ENCODE measurements at places on chromosomes 2 and 18.

GRCh38 chr18:44580159-44580558, 100.5 kb upstream of the SETBP1 start:
- DNase-seq = no peak

- no peak for DNase-seq
Observed at GRCh38 chr18:4060427-4061281, 394.5 kb downstream of the DLGAP1 start.

DNA sequence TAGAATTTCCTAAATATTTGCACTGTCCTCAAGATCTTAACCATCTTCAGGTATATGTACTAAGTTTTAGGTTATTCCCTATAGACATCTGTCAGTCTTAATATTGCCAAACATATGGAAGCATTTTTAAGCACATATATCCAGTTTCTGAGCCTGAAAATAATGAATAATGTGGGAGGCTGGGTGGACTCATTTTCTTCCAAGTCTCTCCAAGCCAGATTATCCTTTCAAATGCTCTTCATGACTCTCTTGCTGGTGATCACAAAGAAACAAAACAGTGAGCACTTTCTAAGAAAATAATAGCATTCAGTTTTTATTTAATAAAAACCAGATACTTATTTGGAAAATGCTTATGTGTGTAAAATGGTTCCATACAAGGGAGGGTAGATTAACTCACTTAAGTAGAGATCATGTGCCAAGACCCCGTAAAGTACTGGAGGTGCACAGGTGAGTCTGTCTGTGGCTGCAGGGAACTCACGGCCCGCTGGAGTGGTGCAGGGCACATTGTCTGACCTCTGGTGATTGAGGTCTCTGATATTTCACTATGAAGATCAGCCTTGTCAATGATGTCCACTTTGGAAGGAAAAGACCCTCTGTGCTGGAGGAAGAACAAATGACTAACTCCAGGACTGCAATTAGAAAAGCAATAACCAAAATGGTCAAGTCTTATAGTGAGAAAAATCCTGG, 161.6 kb downstream of the TMEM18 start:
- no peak for DNase-seq

- DNase-seq = no peak
Observed at GRCh38 chr2:218898109-218898878, 17.6 kb downstream of the WNT10A start.

DNA sequence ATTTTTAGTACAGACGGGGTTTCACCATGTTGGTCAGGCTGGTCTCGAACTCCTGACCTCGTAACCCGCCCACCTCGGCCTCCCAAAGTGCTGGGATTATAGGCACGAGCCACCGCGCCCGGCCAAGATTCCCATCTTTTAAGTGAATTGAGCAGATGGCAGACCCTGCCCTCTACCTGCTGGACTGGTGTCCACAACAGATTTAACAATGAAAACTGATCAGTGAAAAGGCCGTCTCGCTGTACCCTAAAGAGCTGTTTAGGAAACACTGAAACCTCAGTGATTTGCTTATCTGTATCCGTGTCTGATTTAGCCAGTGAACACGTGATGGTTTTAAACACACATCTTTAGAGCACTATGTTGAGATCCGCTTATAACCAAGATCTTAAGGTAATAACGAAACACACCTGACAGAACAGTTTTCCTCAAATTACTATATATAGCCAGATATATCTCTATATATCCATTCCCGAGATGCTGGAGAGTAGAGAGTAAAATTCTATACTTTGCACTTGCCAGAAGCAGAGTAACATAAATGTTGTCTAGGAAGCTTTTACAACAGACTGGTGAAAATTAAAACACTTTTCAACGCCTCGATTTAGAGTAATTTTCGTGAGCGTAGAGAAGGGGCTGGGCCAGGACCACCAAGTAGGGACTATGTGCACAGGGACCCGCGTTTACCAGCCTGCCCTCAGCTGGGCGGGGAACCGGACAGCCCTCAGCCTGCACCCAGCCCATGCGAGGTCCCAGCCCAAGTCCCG, 594 bp downstream of the FAM161A start:
- peak; percentile 0 for DNase-seq

DNA sequence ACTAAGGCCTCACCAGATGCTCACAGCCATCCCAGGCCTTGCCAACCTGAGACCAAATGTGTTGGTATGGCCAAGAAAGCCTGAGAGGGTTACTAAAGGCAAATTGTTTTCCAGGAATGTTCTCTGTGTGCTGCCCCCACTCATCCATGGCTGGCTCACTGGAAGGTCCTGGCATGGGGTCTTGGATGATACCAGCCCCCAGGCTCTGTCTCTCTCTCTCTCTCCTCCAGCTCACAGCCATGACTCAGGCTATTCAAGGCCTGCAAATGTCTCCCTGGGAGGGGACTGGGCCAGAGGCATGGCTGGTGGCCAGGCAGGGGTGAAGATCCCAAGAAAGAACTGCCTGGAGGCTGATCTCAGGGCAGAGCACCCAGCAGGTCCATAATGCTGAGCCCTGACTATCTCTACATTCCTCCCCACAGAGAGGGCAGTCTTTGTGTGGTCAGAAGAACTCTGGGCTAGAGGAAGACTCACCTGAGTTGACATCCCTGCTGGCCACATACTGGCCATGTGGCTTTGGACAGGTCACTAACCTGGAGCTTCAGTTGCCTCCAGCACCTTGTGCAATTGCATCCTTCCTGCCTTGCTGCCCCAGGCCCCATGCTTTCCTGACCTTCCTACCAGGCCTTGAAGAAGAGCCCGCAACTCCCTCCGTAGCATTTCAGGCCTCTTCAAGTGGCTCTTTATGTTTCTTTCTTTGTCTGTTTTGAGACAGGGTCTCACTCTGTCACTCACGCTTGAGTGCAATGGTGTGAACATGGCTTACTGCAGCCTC, 150.4 kb downstream of the ZFP36L2 start:
- no peak for DNase-seq

- no peak for DNase-seq
Observed at GRCh38 chr2:166727095-166727494, 161.2 kb upstream of the XIRP2 start.

- no peak for DNase-seq
Observed at GRCh38 chr2:239693330-239693729, 292.5 kb upstream of the HDAC4 start.

DNA sequence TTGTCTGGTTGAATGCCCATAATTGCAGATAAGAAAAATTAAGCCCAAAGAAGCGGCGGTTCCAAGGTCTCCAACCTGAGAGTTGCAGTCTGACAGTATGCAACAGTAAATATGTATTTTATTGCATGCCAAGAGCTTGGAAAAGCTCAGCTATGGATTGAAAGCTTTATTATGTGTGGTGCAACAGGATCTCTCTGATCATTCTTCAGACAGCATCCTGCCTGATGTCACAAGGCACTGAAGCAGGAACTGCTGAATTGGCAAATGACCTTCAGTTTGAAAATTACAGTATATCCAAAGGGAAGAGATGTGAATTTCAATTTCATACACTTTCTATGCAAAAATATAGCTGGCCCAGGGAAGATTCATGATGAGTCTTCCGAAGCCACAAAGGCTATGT, 42.5 kb downstream of the DOCK10 start:
- no peak for DNase-seq

GRCh38 chr2:182064019-182064778, 78.5 kb downstream of the PPP1R1C start:
- no peak for DNase-seq
